Hematopoietic multipotent progenitor cell treated with erythropoietin and hydrocortisone succinate and interleukin-3 and kit ligand, for 4 days (in vitro differentiated cells): ENCODE measurements at places on chromosomes 12 and 14.

DNA sequence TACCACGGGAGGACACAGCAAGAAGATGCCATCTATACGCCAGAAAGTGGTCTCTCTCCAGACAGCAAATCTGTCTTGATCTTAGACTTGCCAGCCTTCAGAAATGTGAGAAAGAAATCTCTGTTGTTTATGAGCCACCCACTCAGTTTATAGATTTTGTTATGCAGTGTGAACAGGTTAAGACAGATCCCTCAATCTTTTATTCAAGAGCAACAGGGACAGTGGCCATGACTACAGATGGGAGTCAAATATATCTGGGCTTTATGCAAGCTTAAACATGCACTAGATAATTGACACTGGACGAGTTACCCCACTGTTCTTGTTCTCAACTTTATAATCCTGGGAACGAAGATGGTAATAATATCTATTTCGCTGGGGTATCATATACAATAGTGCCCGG lies 288.7 kb downstream of the RPAP3 start:
- DNase-seq: no peak

GRCh38 chr12:10147714-10148403 lies 17.9 kb upstream of the CLEC7A start:
- DNase-seq: no peak

- DNase-seq: no peak
These were observed 53.1 kb upstream of the KCNA1 start for GRCh38 chr12:4856596-4856995.

- no peak for DNase-seq
These were observed 6.1 kb downstream of the ASB8 start for GRCh38 chr12:48151103-48151771.

DNA sequence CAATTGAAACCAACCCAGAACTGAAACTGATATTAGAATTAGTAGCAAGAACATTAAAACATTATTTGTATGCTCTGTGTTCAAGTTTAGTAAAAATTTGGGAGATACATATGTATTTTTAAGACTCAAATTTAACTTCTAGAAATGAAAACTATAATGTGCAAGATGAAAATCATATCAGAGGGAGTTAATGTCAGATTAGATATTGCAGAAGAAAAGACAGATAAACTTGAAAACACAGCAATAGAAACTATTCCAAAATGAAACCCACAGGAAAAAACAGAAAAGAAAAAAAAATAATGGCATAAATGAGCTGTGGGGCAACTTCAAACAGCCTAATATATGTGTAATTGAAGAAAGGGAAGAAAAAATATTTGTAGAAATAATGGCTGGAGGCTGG lies 134.9 kb downstream of the DPF3 start:
- DNase-seq: no peak

- DNase-seq: peak; percentile 58
These were observed 12.3 kb downstream of the BRAP start for GRCh38 chr12:111673503-111673902.

- DNase-seq: no peak
These were observed 20.7 kb upstream of the ANAPC7 start for GRCh38 chr12:110424237-110424636.

GRCh38 chr14:96284008-96284407 lies 28.0 kb downstream of the BDKRB1 start:
- no peak for DNase-seq

- DNase-seq: peak; percentile 66
These were observed 13.5 kb upstream of the IRF2BPL start for GRCh38 chr14:77041881-77042545.

- DNase-seq: no peak
These were observed 701.7 kb upstream of the TMEM132C start for GRCh38 chr12:127565241-127565640.

DNA sequence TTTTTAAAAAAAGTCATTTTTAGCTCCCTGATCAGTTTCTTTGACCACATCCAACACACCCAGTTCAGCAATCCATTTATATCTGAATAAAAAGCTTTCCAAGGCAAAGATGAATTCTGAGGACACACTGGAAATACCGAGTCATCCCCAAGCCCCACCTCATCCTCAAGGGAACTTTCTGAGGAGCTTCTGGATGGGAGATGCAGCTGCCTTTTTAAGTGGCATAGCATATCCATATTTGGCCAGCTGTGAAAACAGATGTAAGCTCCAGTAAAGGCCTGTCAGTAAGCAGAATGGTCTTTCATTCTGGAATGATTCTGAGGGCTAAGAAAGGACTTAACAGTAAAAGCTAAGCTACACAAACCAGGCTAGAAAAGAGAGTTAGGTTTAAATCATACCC lies 18.4 kb downstream of the ZFYVE1 start:
- no peak for DNase-seq

- no peak for DNase-seq
These were observed 27.2 kb downstream of the FBXO34 start for GRCh38 chr14:55298500-55298822.
